ENCODE measurements at places on chromosomes 3 and 15.

DNA sequence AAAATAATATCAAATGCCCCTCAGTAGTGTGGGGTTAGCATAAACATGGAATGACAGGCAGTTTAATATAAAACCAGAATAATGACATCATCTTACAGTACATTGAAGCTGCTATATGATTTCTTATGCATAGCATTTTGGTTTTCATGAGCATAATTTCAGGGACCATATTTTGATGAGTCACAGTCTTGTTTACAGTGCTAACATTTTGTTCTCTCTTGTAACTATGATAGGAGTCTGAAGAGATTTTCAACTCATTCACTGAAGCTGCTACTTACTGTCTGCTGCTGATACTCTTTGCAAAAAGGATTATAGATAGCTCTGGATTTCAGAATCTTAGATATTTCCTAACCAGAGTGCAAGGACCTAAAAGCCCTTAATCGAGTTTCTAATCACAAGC, 92.6 kb upstream of the CCDC54 start:
- DNase-seq, result no peak

GRCh38 chr3:23519314-23520208, 286.2 kb upstream of the UBE2E1 start:
- no peak for DNase-seq

DNA sequence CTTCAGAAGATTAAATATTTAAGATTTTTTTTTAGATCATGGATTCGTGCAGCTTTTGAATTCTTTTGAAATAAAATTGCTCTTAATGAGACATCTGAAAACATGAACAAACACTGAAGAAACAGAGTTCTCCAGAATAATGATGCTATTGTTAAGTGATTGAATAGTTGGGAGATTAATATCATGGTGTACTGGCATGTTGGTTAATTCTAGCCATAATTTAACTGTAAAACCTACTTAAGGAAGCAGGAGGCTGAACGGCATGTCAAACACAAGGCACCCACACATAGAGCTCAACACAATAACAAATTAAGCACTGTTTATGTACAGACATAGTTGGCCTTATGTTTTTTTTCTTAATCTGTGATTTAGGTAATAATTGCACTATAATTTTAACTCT, 185.6 kb downstream of the RBMS3 start:
- DNase-seq, result no peak

DNA sequence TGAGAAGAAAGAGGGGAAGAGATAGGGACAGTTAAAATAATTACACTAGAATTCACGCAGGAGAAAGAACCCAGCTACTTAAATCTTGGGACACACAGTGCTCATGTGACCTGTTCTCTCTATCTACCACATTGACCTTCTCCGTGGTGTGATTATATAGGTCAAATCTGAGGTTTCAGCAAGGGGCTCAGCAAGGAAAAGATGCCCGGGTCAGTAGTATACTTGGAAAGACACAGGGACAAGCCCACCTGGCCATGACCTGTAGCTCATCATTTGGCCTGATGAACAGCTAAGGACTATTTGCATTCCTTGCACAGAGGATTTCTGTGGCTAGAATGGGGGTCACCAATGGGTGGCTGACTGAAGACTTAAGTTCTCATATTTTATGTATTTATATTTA, 71.9 kb downstream of the SSR3 start:
- no peak for DNase-seq

- DNase-seq, result no peak
Measured at GRCh38 chr3:57582474-57583168, 14.5 kb downstream of the ARF4 start.

DNA sequence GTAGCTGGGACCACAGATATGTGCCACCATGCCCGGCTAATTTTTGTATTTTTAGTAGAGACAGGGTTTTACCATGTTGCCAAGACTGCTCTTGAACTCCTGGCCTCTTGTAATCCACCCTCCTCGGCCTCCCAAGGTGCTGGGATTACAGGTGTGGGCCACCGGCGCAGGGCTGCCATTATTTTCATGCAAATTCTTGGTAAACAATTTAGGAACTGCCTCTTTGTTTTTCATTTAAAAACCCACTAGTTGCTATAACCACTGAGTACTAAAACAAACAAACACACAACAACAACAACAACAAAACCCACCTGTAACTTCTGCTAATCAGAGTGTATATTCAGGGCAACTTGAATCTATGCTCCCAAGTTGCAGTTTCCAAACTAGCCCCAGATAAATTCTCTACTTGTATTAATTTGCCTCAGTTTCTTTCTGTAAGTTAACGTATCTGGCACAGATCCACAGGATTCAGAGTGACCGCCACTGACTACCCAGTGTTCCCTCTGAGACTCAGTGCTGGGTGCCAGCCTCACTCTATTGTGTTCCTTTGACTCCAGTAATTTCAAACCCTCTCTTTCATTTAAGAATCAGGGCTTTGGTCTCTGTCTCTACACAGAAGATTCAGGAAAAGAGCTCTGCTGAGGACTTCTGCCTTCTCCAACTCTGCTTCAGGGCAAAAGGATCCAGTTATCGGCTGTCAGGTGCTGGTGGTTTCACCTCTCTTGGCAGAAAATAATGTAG, 18.6 kb upstream of the ZNF710 start:
- no peak for DNase-seq

- DNase-seq, result no peak
Measured at GRCh38 chr3:30297112-30297511, 309.3 kb upstream of the TGFBR2 start.

DNA sequence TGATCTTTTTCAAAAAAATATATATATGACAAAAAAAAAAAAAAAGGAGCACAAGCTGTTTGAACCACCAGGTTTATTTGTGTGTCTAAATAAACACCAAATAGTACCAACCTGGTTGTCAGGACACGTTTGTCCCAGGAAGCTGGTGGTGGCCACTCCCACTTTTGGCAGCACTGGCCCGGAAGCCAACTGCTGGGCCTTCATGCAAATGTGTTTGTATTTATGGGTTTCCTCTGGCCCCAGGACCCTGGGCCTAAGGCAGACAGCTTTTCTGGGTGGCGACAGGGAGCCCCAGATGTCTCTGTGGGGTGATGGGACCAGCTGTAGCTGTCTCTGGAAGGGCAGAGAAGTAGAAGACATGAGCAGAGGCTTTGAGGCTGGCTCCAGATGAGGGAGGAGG, 31.6 kb downstream of the PRKCD start:
- no peak for DNase-seq

GRCh38 chr3:7075117-7075516, 214.2 kb downstream of the GRM7 start:
- no peak for DNase-seq

DNA sequence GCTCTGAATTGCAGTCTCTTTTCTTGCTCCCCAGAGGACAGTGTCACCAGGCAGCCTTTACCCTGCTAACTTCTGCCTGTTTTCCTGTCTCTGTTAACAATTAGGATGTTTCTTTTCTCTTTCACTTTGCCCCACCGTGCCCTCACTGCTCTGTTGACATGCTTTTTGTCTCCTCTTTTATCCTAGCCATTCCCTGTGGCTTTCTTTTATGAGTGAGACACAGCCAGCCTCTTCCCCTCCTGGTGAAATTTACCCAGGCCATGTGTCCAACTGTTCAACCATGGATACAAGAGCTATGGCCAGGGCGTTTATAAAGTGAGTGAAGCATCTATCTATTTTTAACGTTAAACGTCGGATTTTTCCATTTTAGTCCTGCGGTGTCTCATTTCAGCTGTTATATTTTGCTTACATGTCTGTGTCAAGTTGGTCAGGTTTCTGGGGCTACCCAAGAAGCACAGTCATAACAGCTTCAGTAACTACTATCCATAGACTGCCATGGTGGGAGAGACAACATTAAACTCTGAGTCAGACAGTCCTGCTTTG, 443.2 kb upstream of the AZI2 start:
- no peak for DNase-seq

DNA sequence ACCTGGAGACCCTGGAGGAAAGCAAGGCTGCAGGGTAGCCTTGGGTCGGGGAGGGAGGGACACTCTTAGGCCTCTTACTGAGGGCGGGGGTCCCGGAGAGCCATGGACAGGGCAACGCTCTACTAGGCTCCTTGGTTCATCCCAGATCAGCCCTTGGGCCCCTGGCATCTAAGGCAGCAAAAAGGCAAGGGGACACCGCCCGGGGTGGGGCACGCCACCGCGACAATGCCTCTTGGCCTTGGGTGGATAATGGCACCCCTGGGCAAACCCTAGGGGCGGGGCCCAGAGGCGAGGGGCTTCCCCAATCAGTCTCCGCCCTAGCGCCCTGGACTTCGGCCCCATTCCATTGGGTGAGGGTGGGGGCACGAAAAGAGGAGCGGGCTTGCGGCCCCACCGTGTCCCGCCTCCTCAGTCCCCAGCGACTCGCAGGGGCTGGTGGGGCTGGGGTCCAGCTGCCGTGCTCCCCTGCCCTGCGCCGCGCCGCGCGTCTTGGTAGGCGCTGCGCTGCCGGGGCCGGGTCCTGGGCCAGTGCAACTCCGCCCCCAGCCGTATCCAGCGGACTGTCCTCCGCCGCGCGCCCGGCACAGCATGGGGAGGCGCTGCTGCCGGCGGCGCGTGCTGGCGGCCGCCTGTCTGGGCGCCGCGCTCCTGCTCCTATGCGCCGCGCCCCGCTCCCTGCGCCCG, at the start of gene CHST13:
TSS of gene CHST13 (plus strand) at position 411 of the 684 bp plus-strand sequence. CDS start at position 589, 178 bp downstream.
- no peak for DNase-seq

- no peak for DNase-seq
Measured at GRCh38 chr15:96328181-96328876, 2.2 kb upstream of the NR2F2 start.

DNA sequence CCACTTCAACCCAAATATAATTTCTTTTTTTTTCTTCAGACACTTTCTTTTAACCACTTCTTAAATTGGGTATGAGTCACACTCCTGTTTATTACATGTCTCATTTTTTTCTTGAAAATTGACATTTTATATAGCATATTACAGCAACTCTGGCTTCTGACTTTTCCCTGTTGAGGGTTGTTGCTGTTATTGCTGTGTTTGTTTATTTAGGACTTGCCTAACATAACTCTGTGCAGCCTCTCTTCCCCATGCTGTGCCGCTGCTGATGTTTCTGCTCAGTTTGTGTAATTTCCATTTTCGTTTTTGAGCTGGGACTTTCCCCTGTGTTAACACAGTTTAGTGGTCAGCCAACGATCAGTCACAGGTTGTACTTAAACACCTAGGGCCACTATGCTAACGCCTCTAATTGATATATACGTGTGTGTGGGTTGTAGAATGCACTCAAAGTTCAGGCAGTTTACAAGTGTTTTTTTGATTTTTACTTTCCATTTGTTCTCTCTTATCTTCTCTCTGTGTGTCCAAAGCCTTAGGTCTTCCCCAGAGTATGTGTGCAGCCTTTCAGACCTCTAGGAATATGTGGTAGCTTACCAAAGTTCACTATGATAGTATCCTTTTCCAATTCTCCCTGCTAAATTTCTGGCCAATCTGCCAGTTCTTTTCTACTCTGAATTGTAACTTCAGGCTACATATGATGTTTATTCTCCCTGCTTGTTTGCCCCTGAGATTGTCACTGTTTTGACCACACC, 337.2 kb downstream of the ZBTB20 start:
- no peak for DNase-seq

DNA sequence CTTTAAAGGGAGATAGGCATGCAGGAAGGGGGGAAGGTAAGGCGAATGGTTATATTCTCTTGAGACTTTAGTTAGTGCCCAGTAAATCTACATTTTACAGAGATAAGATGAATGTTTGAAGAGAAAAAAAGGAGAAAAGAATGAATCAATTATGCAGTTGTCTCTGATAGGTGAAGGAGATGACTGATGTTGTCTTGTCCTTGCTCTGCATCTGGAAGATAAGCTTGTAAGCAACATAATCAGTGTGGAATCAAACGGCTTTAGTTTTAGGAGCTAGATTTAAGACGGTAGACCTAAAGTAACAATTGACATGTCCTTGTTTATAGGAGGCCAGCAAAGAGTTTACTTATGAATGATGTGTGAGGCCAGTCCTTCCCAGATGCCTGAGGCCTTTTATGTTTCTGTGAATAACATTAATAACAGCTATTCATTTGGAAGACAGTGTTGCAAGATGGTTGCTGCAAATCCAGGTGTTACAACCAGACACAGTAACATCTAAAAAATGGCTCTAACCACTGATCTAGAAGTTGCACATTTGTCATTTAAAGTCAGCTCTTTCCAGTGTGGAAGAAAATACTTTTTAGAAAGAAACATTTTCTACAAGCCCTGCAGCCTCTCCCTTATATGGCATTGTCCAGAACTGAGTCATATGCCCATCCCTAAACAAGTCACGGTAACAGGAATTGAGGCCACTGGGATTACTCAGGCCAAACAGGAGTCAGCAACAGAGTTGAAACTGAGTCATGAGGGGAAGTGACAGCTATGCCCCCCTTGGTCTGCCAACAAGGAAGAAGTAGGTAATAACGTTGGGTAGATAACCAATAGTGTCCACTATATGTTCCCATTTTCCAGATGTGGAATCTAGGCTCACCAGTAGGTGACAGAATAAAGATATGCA, 77.5 kb upstream of the FBN1 start:
- DNase-seq, result no peak

- no peak for DNase-seq
Measured at GRCh38 chr3:101840066-101840465, 9.2 kb upstream of the NFKBIZ start.

GRCh38 chr3:25365636-25366035, 62.4 kb upstream of the RARB start:
- DNase-seq, result no peak

DNA sequence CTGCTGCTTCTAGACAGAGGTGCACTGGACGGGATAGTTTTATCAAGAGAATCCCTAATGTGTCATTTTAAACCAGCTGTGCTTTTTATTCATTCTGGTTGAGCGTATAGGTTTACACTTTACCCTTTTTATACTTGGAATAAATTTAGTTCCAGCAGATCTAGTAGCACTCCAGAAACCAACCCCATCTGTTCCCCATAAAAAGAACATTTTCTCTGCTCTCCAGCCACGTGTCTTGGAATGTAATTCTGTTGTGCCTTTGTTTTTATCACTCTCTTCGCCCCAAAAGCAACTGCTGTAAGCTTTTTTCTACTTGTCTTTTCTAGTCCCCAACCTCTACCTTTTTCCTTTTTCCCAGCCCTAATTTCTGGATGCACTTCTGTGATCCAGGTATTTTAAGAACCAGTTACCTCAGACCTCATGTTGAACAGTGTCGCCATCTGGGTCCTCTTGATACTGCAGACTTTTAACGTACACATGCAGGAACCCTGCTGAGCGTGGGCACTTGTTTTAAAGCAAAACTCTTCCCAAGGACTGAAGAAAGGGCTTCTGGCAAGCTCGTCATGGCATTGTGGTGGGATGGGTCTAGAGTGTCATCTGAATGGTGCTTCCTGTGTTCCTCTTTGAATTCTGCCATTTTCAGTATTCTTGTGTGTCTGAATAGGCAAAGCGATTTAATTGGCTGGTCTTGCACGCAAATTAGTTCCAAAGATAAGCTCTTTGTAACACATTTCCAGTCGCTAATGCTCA, 5.7 kb upstream of the EXOG start:
- no peak for DNase-seq

DNA sequence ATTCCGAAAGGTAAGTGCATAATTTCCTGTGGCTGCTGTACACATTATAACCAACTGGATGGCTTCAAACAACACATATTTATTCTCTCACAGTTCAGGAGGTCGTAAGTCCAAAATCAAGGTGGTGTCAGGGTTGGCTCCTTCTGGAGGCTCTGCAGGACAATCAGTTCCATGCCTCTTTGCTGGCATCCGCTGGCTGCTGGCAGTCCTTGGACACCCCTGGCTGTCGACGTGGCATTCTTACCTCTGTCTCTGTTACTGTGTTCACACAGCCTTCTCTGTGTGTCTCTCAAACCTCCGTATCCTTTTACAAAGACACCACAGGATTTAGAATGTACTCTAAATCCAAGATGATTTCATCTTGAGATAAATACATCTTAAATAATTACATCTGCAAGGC, 398.8 kb upstream of the ATP10A start:
- no peak for DNase-seq

GRCh38 chr15:47377465-47377864, 339.8 kb upstream of the SEMA6D start:
- DNase-seq, result no peak
